ENCODE measurements at places on chromosomes 12 and 14. TPM values are rescaled to one million over a fixed set of nuclear protein-coding genes. Genes with fewer than 3 reads are reported as not detected.

DNA sequence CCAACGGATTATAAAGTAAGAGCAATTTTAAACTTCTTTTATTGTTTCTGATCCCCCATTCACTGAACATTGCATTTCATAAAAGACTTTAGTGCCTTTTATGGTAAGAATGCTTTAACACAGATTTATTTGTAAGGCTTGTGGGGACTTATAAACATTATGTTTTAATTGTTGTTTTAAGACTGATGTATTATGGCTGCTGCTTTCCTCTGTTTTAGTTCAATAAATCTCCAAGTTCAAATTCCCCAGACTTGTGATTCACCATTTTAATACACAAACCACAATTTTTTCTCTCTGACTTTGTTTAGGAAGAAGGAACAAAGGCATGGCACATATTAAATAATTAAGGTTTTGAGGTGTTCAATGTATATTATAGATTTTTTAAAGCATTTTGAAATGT is 753.3 kb downstream of the SLC6A15 start:
- no peaks in the 10 kb centered on the region for H3K4me1 ChIP-seq
- no peak for DNase-seq
- H3K27me3 ChIP-seq: no peaks in the 10 kb centered on the region
- no peaks in the 10 kb centered on the region for H3K36me3 ChIP-seq

GRCh38 chr14:89324501-89325298 is 92.3 kb downstream of the FOXN3 start:
- H3K4me1 ChIP-seq: peaks cover 21% of the 10 kb centered on the region
- no peak overlapping the region for H3K27ac ChIP-seq
- no peak overlapping the region for H3K4me3 ChIP-seq
- no peak for DNase-seq
- H3K36me3 ChIP-seq: no peaks in the 10 kb centered on the region

DNA sequence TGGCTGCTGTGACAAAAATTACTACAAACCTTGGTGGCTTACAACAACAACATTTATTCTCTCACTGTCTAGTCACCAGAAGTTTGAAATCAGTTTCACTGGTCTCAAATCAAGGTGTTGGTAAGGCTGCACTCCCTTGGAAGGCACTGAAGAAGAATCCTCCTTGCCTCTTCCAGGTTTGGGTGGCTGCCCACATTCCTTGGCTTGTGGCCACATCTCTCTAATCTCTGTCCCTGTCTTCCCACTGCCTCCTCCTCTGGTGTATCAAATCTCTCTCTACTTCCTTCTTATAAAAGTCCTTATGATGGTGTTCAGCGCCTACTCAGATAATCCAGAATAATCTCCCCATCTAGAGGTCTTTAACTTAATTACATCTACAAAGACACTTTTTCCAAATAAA is 31.0 kb downstream of the PLCZ1 start:
- H3K4me3 ChIP-seq: no peak overlapping the region
- no peaks in the 10 kb centered on the region for H3K27me3 ChIP-seq
- H3K27ac ChIP-seq: no peak overlapping the region
- H3K36me3 ChIP-seq: no peaks in the 10 kb centered on the region
- no peaks in the 10 kb centered on the region for H3K4me1 ChIP-seq

DNA sequence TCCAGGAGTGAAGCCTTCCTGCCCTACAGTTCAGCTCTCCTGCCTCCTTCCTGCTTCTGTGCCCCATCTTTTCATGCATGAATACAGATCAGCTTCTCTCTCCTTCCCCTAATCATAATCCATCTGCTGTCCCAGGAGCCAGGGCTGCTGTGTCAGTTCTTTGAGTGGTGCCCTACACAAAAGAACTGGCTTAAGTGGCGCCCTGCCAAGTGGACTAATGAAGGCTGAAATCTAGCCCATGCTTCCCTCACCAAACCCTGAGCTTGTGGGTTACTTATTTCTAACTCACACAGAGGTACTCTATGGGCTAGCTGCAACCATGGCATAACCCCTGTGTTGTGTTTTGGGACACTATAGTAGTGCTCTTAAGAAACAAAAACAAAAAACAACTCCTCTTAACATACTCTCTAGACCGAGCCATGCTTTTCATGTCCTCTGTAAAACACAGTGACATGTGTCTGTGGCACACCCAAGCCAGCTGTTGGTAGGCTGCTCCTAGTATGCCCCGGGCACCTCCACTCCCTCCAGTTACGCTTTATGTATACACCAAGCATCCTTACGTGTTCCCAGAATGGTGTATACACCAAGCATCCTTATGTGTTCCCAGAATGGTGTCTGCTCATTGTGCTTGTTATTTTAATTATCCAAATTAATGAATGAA is 19.3 kb upstream of the ETV6 start:
- H3K27ac ChIP-seq: no peak overlapping the region
- no peak for DNase-seq
- no peaks in the 10 kb centered on the region for H3K4me1 ChIP-seq

DNA sequence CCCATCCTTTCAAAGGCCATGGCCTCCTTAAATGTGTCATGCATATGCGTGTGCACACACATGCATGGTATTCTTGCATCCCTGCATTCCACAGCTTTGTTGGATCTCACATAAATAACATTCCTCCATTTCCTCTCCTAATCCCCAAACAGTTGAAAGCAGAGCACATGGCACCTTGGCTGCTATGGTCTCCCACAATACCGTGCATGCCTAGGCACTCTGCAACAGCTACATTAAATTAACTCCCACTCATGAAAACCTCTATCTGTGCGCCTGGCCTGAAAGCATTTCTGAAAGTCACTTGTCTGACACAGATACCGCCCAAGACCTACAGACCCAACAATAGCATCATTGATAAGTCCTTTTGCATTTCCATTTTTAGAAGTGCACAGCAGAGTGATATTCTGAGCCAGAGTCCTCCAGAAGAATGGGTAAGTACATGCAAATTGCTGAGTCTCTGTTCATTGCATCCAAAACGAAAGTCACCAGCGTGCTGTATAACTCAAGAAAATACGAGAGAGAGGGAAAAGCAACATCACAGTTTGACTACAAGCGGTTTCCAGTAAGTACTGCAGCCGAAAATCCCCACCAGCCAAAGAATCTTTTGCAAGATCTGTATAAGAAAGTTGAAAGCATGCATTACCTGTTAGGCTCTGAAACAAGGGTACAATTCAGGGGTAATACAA is 436 bp downstream of the ASB2 start:
- peak overlapping the region; percentile 14 for H3K4me3 ChIP-seq
- no peak overlapping the region for H3K27ac ChIP-seq
- DNase-seq: no peak
- no peaks in the 10 kb centered on the region for H3K27me3 ChIP-seq
- peaks cover 49% of the 10 kb centered on the region for H3K4me1 ChIP-seq

DNA sequence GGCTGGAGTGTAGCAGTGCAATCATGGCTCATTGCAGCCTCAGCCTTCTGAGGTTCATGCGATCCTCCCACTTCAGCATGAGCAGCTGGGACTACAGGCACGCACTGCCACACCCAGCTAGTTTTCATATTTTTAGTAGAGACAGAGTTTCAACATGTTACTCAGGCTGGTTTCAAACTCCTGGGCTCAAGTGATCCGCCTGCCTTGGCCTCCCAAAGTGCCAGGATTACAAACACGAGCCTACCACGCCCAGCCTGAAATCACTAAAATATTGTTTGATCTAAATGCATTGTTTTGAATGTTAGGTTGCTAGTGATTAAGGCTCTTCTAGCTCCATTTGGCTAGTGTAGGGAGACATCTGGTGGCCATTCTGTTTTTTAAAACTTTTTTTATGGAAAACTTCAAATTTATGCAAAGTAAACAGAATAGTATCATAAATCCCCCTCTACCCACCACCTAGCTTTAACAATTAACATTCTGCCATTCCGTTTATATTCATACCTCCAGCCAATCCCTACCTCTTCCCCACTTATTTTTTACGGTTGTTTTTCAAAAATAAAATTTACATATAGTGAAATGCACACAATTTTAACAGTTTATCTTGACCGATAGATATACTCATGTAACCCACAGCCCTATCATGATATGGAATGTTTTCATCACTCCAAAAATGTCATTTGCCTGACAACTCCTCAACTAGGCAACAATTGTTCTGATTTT is 37.8 kb downstream of the MYO1H start:
- H3K27me3 ChIP-seq: no peaks in the 10 kb centered on the region
- no peaks in the 10 kb centered on the region for H3K36me3 ChIP-seq
- no peak overlapping the region for H3K27ac ChIP-seq
- no peaks in the 10 kb centered on the region for H3K4me1 ChIP-seq
- DNase-seq: no peak

SLC7A8 gene
- 1.4 TPM for total RNA-seq

LETMD1 gene
- total RNA-seq: 61.8 TPM

- H3K27me3 ChIP-seq: no peaks in the 10 kb centered on the region
- H3K4me1 ChIP-seq: no peaks in the 10 kb centered on the region
- no peak overlapping the region for H3K27ac ChIP-seq
- no peak for DNase-seq
- H3K4me3 ChIP-seq: no peak overlapping the region
- no peaks in the 10 kb centered on the region for H3K36me3 ChIP-seq
Observed at GRCh38 chr14:105126981-105127329, 41.6 kb downstream of the JAG2 start.

GZMB gene
- total RNA-seq: 2,866 TPM

- H3K36me3 ChIP-seq: no peaks in the 10 kb centered on the region
- H3K27ac ChIP-seq: no peak overlapping the region
- H3K27me3 ChIP-seq: no peaks in the 10 kb centered on the region
- no peaks in the 10 kb centered on the region for H3K4me1 ChIP-seq
- no peak for DNase-seq
- H3K4me3 ChIP-seq: no peak overlapping the region
Observed at GRCh38 chr14:62307844-62308243, 545.6 kb downstream of the SNAPC1 start.

NPFF gene
- total RNA-seq: not detected

GRCh38 chr12:91940826-91941570 is 204.6 kb downstream of the BTG1 start:
- no peaks in the 10 kb centered on the region for H3K36me3 ChIP-seq
- no peak overlapping the region for H3K4me3 ChIP-seq
- no peaks in the 10 kb centered on the region for H3K27me3 ChIP-seq
- no peak for DNase-seq

DNA sequence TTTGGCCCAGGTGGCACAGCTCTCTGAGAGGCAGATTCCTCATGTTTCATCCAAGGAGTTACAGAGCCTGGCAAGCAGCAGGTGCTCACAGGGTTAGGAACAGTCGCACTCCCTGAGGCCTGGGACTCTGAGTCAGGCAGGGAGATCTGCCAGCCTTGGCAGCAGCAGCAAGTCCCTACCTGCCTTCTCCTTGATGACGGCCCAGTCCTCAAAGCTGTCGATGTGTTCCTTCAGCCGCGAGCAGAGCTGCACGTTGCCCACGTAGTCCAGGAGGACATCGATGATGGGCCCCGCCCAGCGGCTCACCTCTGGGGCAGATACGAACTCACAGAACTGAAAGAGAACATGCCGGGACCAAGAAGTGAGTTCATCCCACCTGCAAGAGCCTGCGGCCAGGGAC is 10.4 kb downstream of the FAM181A start:
- H3K4me1 ChIP-seq: no peaks in the 10 kb centered on the region
- H3K27me3 ChIP-seq: no peaks in the 10 kb centered on the region

DNA sequence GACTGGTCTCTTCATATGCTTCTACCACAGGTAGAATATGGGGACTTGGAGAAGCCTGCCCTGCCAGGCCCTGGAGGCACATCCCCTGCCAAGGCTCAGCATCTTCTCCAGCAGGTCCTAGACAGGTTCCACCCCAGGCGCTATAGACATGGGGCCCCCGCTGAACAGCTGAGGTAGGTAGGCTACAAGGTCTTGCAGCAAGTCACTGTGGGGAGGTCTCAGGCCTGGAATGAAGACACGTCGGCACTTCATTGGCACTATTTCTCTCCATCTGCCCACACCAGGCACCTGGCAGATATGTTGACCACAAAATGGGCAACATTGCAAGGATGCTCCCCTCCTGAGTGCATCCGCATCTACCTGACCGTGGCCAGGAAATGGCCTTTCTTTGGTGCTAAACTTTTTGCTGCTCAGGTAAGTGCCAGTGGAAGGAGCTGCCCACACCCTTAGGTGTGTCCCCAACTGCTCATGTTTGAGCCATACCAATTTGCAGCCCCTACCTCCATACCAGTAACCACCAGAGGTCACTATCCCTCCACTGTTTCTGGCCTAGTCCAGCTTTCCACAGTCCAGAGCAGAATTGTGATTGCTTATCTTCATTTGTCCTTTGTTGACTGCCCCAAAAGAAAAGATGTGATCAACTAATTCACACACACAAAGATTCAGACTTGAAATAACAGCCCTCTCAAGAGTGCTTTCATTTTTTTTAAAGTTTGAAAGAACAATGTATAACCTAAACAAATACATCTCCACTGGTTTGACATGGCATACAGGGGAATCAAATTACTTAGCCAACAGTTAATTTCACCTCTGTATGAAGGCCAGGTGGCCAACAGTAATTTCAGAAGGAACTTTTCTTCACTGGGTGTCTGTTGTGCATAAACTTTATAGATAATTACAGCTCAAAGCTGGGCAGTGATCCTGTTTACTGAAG is 16.1 kb downstream of the PIGH start:
- no peak overlapping the region for H3K27ac ChIP-seq
- H3K27me3 ChIP-seq: no peaks in the 10 kb centered on the region
- no peak overlapping the region for H3K4me3 ChIP-seq
- peak; percentile 21 for DNase-seq
- H3K4me1 ChIP-seq: no peaks in the 10 kb centered on the region
- peaks cover 9% of the 10 kb centered on the region for H3K36me3 ChIP-seq

DNA sequence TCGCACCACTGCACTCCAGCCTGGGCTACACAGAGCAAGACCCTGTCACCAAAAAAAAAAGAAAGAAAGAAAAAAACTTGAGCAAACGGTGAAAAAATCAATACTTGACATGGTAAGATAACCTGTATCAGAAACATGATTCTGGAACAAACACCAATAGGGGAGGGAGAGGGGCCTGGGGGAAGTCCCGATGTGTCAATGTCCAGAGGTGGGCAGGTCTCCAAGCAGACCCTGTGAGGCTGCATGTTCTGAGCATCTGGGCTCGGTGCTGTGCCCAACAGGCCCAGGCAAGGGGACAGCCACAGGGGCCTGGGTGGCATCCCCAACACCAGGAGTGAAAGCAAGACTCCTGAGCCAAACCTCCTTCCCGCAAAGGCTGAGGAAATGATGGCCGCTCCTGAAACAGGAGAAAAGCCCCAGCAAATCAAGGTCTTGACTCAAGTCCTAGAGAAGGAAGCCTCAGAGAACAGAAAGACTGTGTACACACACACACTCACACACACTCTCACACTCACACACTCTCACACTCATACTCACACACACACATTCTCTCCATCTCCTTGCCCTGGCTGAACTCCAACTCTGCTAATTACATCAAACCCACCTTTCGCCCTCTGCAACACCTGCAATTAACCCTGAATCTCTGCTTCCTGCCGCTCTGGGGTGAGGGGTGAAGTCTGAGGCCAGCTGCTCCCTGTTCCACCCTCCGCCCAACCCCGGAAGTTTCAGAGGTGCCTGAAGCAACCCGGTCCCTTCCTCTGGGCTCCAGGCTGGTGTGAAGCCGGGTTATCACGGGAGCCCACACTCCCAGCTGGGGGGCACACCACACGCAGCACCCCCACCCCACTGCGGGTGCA is 20.4 kb downstream of the CCDC88C start:
- peak overlapping the region; percentile 43 for H3K27ac ChIP-seq
- no peak for DNase-seq
- H3K27me3 ChIP-seq: no peaks in the 10 kb centered on the region
- H3K36me3 ChIP-seq: no peaks in the 10 kb centered on the region
- peaks cover 95% of the 10 kb centered on the region for H3K4me1 ChIP-seq

- peaks cover 54% of the 10 kb centered on the region for H3K4me1 ChIP-seq
- DNase-seq: peak; percentile 58
- H3K4me3 ChIP-seq: peak overlapping the region; percentile 40
- no peaks in the 10 kb centered on the region for H3K27me3 ChIP-seq
- H3K27ac ChIP-seq: peak overlapping the region; percentile 3
Observed at GRCh38 chr12:8088574-8088973, 6.5 kb downstream of the NECAP1 start.

GALNT6 gene
- total RNA-seq: 13.5 TPM
